ENCODE measurements at places on chromosomes 3 and 15. TPM values are rescaled to one million over a fixed set of nuclear protein-coding genes. Genes with fewer than 3 reads are reported as not detected.

The SLC22A13 gene
- total RNA-seq: 0.95 TPM

The CATSPER2 gene
- 8.1 TPM for total RNA-seq

The ITIH1 gene
- total RNA-seq: 4.8 TPM

The IL17RD gene
- total RNA-seq: 11.7 TPM

The DUOX2 gene
- total RNA-seq: 366 TPM

The SAMMSON gene
- not detected for total RNA-seq

The OR4M2 gene
- not detected for total RNA-seq

The ADAMTS7 gene
- 13.8 TPM for total RNA-seq

Measured in mucosa of gallbladder (tissue), 1 donor.